ENCODE measurements at places on chromosomes 1 and 21.

GRCh38 chr1:107529511-107530149 is 388.8 kb downstream of the NTNG1 start:
- DNase-seq, result no peak

- DNase-seq, result no peak
Observed at GRCh38 chr1:69312055-69312732, 255.5 kb upstream of the LRRC7 start.

- no peak for DNase-seq
Observed at GRCh38 chr1:245923215-245923614, 583.9 kb downstream of the SMYD3 start.

DNA sequence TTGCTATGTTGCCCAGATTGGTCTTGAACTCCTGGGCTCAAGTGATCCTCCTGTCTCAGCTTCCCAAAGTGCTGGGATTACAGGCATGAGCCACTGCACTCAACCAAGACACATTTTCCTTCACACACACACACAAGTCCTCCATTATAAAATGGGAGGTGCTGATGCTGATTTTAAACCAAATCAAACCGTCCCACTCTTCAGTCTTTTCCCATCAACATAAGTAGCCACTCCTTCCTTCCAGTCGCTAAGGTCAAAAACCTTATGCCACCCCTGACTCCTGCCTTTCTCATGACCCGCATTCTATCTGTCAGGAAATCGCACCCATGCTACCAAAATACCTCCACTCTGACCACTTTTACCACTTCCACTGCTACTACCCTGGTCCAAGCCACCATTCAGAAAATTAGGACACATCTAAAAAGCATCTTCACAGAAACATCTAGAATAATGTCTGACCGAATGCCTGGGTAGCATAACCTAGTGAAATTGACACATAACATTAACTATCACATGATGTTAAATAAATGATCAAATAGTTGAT is 28.0 kb upstream of the IFNGR2 start:
- DNase-seq, result no peak

GRCh38 chr1:15426492-15427279 is 11.6 kb upstream of the CTRC start:
- DNase-seq, result no peak

DNA sequence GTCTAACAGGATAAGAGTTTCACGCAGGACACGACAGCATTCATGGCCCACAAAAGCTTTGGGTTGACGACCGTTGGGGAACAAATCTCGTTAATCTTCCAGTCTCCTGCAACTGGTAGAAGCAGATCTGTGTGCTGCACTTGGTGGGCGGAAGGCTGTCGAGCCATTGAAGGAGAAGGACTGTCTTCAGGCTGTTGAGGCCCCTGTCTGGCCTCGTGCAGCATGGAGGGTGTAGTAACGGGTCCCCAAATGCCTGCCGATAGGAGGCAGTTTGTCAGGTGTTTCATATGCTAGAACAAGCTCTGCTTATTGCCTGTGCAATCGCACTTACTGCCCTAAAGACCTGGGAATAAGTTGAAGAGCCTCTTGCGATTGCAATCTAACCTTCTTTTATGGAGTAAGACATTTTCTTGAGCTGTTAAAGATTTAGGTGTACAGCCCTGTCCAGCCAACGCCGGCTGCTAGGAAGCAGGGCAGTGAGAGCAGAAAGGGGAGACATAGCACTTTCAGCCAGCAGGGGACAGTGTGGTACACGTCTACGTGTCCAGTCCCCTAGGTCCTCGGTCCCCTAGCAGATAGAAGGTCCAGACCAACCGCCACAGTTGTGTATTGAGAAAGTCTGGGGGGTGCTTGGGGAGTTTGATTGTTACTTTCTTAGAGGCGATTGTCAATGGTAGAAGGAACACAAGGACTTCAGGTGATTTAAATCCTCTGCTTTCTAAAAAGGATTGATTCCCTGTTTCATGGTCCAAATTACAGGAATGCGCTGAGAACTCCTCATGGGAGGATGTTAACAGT is 102.3 kb upstream of the TMPRSS2 start:
- DNase-seq, result no peak

GRCh38 chr1:116832932-116833578 is 76.7 kb upstream of the PTGFRN start:
- no peak for DNase-seq

DNA sequence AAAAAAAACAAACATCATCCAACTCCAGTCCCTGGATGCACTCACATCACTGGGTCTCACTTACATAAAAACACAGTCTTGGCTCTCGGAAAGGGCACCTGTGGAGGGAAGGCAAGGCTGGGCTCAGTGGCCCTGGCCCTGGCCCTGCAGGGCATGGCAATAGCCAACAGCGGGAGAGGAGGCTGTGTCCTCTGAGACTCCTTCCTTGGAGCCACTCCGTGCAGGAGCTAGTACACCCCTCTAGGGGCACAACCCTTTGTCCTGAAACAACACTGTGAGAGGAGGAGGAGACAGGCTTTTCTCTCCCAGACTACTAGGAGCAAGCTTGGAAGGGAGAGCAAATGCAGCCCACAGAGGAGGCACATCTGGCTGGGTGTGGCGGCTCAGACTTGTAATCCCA is 28.0 kb downstream of the URB1 start:
- DNase-seq, result no peak

- no peak for DNase-seq
Observed at GRCh38 chr1:206952171-206952570, 5.9 kb upstream of the PIGR start.

- DNase-seq, result no peak
Observed at GRCh38 chr1:241424480-241424971, 67.5 kb upstream of the RGS7 start.

- no peak for DNase-seq
Observed at GRCh38 chr21:29155118-29155932, 24.9 kb downstream of the MAP3K7CL start.

- no peak for DNase-seq
Observed at GRCh38 chr1:221620437-221621384, 121.2 kb downstream of the DUSP10 start.

DNA sequence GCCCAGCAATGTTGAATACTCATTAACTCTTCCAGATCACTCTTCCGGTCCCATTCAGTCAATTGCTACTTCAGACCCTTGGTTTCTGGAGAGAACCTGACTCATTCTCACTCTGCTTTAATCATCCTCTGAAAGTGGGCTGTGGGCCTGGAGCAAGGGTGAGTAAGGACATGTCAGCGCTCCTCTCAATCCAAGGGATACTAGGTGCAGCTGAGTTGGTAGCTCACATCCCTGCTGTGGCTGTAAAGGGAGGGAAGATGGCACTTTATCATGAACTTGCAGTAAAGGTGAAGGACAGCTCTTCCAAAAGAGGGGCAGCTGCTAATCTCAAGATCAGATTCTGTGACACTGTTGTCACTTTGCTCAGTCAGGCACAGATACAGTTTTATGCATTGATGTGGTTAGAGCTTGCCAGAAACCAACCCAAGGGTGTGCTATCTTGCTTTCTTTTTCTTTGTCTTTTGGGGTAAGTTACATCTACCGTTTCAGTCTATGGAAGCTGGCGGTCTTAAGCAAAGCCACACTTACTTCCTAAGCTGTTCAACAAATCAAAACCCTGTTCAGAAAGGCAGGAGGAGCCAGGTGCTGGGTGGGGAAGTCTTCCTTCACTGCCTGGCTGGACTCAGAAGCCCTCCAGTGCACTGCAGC is 26.5 kb upstream of the NTPCR start:
- DNase-seq, result peak; percentile 30

GRCh38 chr1:19407494-19408096 is 77.7 kb downstream of the CAPZB start:
- DNase-seq, result no peak

DNA sequence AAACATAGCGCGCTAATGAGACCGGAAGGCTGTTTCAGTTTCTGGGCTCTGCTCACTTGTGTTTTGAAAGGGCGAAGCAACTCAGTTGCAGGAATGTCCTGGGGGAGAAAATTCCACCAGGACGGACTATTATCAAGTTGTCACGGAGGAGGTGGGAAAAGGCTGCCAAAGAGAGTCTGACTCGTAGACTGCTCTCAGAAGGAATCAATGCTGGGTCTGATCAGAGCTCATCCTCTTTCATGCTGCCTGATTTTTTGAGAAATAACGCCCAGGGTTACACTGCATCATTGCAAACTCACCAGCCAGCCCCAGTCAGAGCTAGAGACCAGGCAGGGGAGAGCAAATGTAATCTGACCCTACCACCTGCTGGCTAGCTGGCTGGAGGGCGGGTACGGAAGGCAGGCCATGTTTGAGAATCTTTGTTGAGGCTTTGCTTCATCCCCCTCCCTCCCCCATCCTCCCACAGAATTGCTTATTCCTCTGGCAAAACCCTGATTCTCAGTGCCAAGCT is 36.4 kb upstream of the BCL9 start:
- DNase-seq, result no peak

GRCh38 chr1:242239398-242239797 is 240.5 kb upstream of the MAP1LC3C start:
- no peak for DNase-seq

- no peak for DNase-seq
Observed at GRCh38 chr1:25744140-25744581, 55.8 kb upstream of the SELENON start.

DNA sequence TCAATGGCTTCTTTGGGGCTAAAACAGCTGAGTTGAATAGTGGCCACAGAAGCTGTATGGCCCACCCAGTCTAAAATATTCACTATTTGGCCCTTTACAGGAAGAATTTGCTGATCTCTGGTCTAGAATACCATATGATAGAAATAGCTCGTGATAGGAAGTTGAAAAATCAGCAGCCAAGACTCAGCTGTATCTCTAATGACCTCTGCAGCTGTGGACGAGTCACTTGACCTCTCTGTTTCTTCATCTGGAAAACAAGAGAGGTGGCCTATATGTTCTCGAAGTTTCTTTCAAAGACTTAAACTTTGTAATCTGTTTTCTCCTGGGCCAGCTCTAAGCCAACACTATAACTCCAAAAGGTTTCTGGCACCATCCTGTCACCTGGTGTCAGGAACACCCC is 129.2 kb downstream of the ZBTB18 start:
- DNase-seq, result no peak

DNA sequence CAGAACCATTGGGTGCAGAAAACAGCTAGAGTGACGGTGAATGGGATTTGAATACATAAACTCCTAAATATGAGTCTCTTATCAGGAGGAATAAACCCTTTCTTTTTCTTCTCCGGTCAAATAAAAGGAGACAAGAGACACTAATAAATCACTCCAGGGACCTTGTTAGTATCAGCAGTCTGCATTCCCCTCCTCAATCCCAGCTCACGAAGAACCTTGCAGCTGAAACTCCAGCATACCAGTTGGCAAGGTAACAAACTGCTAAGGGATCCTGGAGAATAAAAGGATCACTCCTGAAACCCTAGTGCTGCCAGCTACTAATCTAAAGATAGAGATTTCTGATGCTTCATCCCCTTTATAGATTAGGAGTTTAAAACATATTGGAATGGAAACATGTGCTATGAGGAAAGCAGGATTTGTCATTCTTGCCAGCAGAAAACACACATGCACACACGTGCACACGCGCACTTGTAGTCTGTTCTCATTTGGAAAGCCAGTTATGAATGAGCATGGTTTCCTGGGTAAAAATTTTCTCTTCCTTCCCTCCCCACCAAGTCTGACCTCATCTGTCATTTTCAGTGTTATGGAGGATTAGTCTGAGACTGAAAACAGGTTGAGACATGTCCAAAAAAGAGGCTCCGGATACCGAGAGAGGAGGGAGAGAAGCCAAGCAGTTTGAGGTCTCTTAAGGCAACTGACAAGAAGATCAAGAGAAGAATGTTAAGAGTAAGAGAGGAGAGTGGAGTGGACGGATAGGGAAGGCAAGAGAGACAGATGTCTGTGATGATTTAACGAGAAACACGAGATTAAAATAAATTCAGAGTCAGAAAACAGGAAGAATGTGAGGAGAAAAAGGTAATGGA is 10.9 kb downstream of the IER5 start:
- no peak for DNase-seq

DNA sequence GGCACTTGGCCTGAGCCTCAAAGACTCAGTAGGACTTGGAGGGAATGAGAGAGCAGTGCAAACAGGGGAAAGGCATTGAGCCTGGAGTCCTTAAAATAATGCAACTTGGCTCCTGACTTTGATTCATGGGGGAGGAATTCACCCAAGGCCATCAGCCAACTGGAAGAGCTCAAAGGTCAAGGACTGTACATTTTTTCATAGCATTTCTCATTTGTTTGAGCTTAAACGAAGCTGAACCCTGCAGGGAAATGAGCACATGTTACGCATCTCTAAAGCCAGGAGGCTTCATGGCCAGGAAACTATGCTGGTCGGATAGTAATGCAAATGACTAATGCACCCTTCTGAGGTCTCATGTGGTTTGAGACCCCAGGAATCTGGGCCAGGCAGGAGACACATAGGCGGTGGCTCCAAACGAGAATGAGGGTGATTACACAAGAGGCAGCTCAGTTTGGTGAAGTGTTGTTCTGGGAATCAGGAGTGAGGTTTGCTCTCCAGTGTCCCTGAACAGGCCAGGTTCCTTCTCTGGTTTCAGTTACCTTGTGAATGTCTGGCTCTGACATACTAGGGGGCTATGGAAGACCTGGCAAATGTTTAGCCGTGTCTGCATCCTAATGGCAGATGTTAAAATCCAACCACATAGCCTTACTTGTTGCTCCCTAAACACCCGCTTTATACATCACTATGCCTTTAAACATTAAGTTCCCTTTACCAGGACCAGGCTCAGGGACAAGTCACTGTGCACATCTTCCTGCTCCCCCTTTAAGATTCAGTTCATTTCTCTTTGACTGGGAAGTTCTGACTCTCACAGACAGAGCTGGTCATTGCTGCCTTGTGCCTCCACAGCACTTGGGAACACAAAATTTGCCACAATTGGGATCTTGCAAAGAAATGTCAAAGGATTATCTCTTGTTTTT is 503.9 kb upstream of the USP24 start:
- no peak for DNase-seq

GRCh38 chr1:74729741-74730478 is 2.9 kb downstream of the CRYZ start:
- no peak for DNase-seq

Data from stimulated activated CD4-positive, alpha-beta T cell treated with anti-CD3 and anti-CD28 coated beads, TNF-alpha, amount 100 ng/mL, for 24 hours (primary cell).